ENCODE measurements at places on chromosomes 7 and 10. TPM values are rescaled to one million over a fixed set of nuclear protein-coding genes. Genes with fewer than 3 reads are reported as not detected.

EBF3 gene
- total RNA-seq = not detected

LRRC18 gene
- not detected for total RNA-seq

CXCL12 gene
- total RNA-seq = not detected

NPM3 gene
- total RNA-seq = 22.1 TPM

DNA sequence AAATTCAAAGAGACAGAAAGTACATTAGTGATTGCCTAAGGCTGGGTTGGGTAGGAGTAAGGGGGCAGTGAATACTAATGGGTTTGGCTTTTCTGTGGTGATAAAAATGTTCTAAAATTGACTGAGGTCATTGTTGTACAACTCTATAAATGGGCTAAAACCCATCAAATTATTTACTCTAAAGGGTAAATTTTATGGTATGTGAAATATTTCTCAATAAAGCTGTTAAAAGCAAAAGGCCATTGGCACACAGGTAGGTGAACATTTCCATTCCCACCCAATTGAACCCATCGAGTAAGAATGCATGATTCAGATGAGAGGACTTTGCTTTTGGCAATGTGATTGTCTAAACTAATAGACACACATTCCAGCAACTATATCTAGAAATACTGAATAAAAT is 579.4 kb downstream of the GATA3 start:
- no peak overlapping the region for H3K4me3 ChIP-seq
- H3K27ac ChIP-seq = no peak overlapping the region
- no peaks in the 10 kb centered on the region for H3K36me3 ChIP-seq
- H3K4me1 ChIP-seq = no peaks in the 10 kb centered on the region
- H3K27me3 ChIP-seq = peaks cover 3% of the 10 kb centered on the region
- no peak for DNase-seq

DNA sequence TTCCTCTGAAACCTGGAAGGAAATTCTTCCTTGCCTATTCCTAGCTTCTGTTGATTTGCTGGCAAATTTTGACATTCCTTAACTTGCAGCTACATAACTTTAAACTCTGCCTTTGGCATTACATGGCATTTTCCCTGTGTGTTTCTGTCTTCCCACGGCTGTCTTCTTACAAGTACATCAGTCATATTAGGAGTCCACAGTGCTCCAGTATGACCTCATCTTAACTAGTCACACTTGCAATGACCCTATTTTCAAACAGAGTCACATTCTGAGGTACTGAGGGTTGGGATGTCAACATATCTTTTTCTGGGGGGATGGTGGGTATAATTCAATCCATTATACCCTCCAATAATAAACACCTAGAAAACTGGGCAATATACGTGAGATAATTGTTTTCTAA is 37.4 kb upstream of the EPHB6 start:
- H3K36me3 ChIP-seq = no peaks in the 10 kb centered on the region
- no peak overlapping the region for H3K4me3 ChIP-seq
- no peaks in the 10 kb centered on the region for H3K27me3 ChIP-seq
- no peak overlapping the region for H3K27ac ChIP-seq
- H3K4me1 ChIP-seq = peaks cover 21% of the 10 kb centered on the region
- DNase-seq = no peak

DNA sequence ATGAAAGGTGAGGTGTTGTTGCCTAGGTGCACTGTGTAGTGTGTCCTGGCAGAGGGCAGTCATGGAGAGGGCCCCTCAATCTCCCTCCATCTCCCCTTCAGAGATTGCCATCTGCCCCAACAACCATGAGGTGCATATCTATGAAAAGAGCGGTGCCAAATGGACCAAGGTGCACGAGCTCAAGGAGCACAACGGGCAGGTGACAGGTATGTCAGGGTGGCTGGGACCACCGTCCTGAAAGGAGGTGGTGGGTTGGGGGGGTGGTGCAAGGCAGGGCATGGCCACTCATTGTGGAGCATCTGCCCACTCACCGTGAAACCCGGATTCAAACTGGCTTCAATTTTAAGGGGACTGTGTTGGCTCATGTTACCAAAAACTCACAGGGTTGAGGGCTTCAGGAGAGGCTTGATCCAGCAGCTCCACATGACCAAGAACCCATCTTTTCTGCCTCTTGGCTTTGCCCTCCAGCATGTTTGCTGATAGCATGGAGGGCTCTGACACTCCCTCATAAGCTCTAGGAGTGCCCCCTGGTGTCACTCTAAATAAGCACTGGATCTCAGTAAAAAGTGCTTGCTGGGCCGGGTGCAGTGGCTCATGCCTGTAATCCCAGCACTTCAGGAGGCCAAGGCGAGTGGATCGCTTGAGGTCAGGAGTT is 12.2 kb downstream of the ARPC1B start:
- no peak overlapping the region for H3K27ac ChIP-seq
- peaks cover 2% of the 10 kb centered on the region for H3K4me1 ChIP-seq

DNA sequence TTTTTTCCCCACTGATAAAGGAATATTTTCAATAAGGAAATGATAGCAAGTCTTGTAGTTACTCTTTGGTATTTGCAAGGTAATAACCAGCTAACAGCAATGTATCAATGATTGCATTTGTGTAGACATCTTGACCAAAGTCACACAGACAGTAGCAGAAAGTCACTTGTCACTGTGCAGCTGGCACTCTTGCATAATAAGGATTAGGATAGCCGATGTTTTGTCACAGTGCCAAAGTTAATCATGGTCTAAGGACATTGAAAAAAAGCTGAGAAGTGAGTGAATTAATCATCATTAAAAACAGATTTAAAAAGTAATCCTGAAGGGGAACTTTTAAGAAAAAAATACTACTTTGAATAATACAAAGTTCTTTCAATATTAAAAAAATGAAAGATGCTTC is 834.3 kb upstream of the C7orf33 start:
- no peak overlapping the region for H3K27ac ChIP-seq
- no peaks in the 10 kb centered on the region for H3K27me3 ChIP-seq
- H3K36me3 ChIP-seq = no peaks in the 10 kb centered on the region
- no peak for DNase-seq
- H3K4me1 ChIP-seq = no peaks in the 10 kb centered on the region
- H3K4me3 ChIP-seq = no peak overlapping the region

DNA sequence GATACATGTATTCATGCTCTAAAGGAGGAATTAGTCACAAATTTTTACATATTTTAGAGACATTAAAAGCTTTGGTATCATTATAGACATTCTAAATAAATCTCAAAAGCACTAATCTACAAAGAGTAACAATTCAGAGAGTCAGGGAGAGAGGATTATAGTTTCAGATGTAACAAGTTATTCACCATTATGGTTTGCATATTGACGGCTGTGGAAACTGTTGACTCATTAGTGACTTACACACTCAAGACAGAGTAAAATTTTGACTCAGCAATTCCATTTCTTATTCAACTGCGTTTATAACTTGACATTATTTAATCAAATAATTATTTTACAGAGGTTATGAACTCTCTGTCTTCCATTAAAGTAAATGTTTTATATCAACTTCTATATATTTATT is 95.4 kb upstream of the SEMA3C start:
- no peak overlapping the region for H3K4me3 ChIP-seq
- H3K36me3 ChIP-seq = no peaks in the 10 kb centered on the region
- DNase-seq = no peak
- no peaks in the 10 kb centered on the region for H3K27me3 ChIP-seq

- no peaks in the 10 kb centered on the region for H3K4me1 ChIP-seq
- H3K4me3 ChIP-seq = no peak overlapping the region
- H3K36me3 ChIP-seq = no peaks in the 10 kb centered on the region
- H3K27me3 ChIP-seq = no peaks in the 10 kb centered on the region
Observed at GRCh38 chr7:40673285-40673684, 538.5 kb downstream of the SUGCT start.

- no peak for DNase-seq
- no peak overlapping the region for H3K27ac ChIP-seq
- H3K4me1 ChIP-seq = peaks cover 20% of the 10 kb centered on the region
- no peak overlapping the region for H3K4me3 ChIP-seq
- H3K27me3 ChIP-seq = no peaks in the 10 kb centered on the region
Observed at GRCh38 chr7:36966039-36966438, 241.7 kb upstream of the AOAH start.
